8988T (cell line): ENCODE measurements at places on chromosomes 5 and 9.

- DNase-seq, result no peak
These were observed 67.2 kb downstream of the CAMSAP1 start for GRCh38 chr9:135840107-135840506.

DNA sequence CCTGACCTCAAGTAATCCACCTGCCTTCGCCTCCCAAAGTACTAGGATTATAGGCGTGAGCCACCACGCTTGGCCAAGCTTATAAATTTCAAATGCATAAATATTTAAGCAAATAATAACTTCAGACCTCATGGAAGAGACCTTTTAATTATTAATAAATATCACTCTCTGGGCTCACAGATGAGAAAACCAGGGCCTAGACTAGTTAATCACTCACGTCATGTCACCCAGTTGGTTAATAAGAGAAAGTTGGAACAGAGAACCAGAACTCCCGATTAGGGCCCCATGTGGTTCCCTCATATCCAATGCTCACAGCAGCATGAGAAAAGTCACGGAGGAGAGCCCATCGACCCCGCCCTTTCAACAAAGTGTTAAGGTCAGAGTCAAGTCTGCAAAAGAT lies 79.3 kb downstream of the EPB41L4A start:
- no peak for DNase-seq

GRCh38 chr9:97425336-97425972 lies 13.6 kb downstream of the TDRD7 start:
- DNase-seq, result no peak

DNA sequence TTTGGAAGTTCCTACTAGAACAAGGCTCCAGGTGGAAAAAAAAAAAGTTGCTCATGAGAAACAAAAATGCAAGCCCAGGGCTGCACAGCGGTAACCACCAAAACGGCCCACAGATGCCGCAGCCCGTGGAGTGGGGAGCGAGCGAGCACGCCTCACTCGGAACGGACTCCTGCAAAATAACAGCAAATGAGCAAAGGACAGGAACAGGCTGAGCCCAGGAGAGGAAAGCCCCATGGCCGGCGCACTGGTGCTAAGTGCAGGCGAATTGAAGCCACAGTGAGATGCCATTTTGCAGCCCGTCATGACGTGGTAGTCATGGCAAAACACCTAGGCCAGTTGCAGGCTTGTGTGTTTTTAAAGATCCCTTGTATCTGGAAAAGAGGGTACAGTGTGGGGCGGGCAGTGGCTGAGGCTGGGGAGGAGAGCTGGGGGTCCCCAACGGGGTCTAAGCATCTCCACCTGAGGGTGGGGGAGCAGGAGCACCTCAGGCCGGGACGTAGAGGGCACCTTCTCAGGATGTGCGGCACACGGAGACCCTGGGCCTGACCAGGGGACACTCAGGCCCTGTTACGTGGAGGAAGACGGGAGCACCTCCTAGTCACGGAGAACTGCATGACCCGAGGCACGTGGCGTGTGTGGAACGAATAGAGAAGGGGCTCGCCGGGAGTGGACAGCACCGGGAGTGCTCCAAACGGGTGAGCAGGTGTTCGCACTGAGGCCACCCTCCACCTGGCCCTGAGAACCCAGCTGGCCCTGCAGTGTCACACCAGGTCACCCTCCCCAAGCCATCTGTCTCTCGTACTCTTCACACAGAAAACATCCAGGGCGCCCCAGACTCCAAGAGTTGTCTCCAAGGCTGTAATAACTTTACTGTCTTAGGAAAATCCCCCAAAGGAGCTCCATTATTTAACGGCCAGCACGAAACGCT lies 10.7 kb downstream of the GRM6 start:
- no peak for DNase-seq

DNA sequence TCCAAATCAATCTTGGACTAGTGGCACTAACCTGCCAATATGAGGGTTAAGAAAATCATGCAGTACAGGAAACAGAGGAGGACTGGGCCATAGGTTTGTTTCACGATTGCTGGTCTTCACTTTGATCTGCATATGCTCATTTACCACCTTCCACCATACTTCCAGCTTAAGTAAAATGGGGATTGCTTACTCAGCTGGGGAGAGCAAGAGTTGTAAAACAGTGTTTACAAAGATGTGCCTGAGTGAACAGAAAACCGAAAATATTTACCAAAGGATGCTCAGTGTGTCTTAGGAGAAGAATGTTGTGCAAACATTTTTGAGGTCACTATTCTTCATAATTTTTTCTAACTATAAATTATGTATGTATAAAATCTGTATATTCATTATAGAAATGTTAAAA lies 65.1 kb upstream of the DNAH5 start:
- no peak for DNase-seq

DNA sequence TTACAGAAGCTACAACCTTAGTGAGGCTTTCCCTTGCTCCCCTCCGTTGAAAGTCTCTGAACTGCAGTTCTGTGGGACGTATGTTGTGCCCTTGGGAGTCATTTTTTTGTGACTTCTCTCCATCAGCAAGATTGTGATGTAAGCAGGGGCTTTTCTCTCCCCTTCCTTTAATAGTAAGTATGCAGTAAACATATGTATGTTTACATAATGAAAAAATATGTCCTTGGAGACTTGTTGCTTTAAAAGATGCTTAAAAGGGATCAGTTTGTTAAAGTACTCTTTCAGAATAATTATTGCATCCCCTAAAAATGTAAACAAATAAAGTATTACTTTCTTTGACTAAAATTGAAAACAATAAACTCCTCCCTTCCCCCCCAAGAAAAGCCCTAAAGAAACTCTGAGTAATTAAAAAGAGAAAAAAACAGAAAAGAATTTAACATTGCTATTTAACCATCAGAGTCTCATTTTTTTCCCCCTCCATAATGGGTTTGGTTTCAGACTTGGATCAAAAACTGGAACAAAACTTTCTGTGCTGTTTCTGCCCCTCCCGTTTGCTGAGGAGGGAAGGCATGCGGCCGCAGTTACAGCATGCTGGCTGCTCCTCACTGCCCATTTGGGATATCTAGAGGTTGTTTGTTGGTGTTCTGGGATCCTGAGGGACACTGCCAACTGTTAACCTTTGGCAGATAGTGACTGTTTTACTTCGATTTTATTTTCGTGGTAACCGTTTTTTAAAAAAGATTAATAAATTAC lies 40.2 kb downstream of the TRIO start:
- DNase-seq, result no peak

DNA sequence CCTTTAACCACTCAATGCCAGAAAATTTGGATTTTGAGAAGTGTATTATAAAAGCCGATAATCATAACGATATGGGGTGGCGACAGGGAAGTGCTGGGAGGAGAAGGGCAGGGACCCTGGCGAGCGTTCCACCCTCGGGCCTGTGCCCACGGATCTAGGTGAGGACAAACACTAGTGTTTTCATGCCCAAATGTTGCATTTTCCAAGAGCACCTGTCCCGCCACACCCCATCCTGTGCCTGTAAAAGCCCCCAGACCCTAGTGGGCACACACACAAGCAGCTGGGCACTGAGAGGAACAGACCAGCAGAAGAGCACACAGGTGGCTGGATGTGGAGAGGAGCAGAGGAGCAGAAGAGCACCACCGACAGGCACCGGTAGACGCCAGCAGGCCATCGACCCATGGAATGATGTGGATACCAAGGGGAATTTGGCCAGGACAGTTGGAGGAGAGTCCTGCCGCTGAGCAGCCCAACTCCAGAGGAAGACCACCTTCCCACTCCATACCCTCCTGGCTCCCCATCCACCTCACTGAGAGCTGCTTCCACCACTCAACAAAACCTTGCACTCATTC lies 315.0 kb downstream of the EDIL3 start:
- DNase-seq, result no peak

DNA sequence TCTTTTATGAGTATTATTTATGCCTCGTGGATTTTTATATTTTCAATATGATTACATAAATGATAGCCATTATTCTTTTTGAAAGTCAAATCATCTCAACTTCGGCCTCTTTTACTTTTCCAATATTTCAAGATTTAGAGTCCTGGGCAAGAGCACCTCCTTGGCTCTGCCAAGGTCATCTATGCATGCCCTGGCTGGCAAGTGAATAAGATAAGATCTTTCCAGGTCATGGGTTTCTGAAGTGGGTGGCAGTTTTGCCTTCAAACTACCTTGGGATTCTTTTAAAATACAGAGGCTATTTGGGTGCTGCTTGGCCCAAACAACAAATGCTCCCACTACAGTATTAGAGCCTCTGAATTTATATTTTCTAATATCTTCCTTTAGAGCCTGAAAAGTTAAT lies 95.4 kb downstream of the CWC27 start:
- no peak for DNase-seq

GRCh38 chr5:3622961-3623360 lies 27.3 kb downstream of the IRX1 start:
- DNase-seq, result no peak

- DNase-seq, result peak; percentile 82
These were observed at the start of gene CLIC3 for GRCh38 chr9:136996361-136997292. TSS of gene CLIC3 (minus strand) at chr9:136996568. CDS start at chr9:136996543, 25 bp downstream.

- no peak for DNase-seq
These were observed 72.6 kb upstream of the CYLC2 start for GRCh38 chr9:102922526-102922925.

GRCh38 chr5:157558041-157558595 lies 17.5 kb downstream of the ADAM19 start:
- DNase-seq, result no peak

DNA sequence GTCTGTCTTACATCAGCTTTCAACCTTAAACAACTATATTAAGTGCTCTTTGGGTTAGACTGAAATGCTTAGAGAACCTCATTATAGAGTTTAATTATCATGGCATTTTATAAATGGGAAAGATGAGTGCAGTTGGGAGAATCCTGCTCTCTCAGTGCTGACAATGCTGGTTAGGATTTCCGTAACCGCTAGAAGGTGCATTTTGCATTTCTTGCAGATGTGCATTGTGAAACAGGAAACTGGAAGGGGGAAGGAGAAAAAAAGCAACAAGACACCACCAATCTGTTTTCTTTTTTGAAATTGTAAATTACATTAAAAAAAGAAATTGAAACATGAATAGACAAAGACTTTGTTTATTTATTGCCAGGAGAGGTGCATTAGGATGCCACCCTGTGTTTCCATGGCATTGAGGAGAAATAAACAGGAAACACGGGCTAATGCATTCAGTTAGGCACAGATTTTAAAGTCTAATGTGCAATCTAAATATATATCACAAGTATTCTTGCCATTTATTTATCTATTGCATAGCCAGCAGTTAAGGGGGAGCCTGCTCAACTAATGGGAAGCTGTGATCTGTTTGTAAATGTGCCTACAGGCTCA lies 478.9 kb downstream of the PSAT1 start:
- no peak for DNase-seq

DNA sequence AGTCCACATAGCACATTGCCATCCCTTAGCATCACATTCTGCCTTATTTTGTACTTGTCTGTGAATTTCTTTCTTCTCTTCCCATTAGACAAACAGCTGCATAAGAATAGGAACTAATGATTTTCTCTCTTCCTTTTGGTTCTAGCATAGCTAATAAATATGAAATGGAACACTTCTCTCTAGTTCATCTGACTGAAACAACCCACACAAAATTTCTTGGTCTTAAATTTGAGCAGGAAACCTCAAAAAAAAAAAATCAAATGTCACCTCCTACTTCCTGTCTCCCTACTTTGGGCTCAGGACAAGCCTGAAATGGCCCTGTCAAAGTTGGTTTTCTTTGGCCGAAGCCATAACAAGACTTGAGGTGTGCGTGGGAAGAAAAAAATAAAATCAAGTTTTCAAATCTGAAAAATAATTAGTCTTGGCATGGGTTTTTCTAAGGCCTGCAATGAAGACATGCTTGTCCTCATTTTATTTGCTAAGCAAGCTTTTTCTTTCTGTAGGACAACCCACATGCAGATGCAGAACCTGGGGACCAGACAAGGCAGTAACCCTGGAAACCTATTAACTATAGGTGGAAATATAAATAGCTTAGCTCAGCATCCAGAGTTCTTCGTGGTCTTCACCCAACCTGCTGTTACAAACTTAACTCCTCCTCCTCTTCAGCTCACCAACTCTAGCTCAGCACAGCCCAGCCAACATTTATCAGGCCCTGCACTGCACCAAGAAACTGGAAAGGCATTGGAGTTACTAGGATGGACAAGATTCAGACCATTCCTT lies 523.5 kb upstream of the KLF4 start:
- DNase-seq, result no peak

DNA sequence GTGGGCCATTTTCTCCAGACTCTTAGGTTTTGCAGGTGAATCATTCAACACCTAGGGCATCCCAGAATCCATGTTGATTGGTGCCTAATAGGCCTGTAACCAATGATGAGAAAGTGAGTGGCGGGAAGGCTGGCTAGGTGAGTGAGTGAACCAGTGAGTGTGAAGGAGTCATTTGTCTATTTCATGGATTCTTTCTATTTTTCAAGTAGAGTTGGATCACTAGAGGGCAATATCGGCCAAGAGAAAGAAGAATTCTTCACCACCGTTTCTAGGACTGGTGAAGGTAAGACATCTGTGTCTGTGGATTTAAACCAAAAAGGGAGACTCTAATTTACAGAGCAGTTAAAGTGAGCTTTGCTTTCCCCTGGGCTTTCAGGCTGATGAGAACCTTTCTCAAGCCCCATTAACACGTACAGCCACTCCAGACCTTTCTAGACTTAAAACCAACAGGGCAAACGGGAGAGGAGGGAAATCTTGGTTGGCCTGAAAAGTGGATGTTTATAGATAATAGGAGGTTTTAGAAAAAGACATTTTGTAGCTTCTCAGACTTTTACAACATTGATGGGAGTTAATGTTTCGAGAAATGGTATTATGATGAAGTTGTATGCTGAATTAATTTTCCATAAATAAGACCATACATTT lies 114.3 kb upstream of the IL12B start:
- DNase-seq, result peak; percentile 46

GRCh38 chr9:38048316-38048969 lies 20.6 kb downstream of the SHB start:
- no peak for DNase-seq

- DNase-seq, result no peak
These were observed 514 bp downstream of the FOXB2 start for GRCh38 chr9:77019926-77020412.

- no peak for DNase-seq
These were observed 10.6 kb upstream of the AJM1 start for GRCh38 chr9:136831720-136832104.

- no peak for DNase-seq
These were observed 60.3 kb upstream of the EPB41L4A start for GRCh38 chr5:112479418-112479817.

- no peak for DNase-seq
These were observed 20.6 kb upstream of the CYLC2 start for GRCh38 chr9:102974530-102974929.

GRCh38 chr5:120632430-120632829 lies 168.3 kb downstream of the PRR16 start:
- DNase-seq, result no peak

DNA sequence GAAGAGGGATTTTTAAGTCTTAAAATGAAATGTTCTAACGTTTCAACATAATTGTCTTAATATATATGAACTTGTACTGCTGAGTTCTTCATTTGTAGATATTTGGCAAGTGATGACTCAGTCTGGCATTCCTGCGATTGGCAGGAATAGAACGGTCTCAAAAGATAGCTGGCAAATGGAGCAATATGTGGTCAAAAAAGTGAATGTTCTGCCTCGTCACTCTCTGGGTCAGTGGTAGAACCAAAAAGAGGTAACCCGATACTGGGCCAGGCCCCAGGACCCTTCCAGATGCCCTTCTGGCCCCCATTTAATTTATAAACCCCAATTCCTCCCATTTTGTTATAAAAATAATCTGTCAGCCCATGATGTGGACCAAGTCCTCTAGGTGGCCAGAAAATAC lies 39.2 kb downstream of the ZNF366 start:
- no peak for DNase-seq
